ENCODE measurements at places on chromosomes 11 and 22.

DNA sequence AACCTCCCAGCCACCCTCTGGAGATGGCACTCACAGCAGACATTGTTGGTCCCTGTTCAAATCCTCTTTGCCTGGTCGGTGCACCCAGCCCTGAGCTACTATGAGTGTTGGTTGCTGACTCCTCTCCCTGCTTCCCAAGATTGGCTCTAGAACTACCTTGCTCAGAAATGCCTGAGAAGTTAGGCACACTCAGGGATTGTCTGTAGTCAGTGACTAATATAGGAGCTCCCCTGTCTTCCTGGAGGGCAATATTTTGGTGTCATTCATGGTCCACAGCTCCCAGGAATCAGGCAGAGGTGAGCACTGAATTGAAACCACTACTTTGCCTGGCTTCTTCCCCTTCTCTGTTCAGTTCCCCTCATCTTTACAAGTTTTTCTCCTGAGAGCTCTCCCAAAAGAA, 325.9 kb downstream of the MIAT start:
- no peak for DNase-seq

DNA sequence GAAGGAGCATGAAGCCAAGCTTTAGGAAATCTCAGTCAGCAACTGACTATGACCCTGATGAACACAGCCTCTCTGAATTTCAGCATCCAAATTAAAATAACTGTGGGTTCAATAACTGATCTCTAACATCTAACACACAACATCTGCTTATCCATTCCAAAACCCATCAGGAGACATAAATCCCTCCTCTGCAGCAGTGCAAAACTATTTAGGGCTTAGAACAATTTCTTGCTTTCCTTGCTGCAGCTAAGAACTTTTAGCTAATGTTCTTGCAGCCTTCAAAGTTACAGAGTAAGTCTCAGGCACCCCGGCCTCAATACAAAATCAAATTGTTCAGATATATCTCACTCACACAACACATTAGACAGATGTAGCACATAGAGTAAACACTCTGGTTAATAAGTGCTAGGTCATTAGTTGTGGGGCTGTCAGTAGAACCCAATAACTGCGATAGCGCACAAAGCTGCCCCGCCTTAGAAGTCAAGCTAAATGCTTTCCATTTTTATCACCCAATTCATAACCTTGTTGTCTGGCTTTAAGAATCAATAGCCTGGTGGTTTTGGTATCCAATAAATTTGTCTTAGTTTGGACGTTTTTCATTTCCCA, 139.6 kb downstream of the LARGE1 start:
- no peak for DNase-seq

DNA sequence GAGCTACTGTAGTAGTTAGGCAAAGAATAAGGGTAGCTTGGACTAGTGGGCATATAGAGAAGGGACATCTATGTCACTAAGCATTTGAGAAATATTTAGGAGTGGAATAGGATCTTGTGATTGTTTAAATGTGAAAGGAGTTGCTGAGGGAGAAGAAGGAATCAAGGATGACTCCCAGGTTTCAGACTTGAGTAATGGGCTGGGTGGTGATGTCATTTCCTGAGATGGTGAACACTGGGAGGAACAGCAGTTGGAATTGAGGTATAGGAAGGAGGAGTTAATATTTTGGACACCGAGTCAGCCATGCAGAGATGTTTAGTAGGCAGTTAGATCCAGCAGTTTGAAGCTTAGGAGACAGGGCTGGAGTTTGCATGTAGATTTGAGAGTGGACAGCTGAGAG, 40.1 kb downstream of the REXO2 start:
- DNase-seq = no peak

DNA sequence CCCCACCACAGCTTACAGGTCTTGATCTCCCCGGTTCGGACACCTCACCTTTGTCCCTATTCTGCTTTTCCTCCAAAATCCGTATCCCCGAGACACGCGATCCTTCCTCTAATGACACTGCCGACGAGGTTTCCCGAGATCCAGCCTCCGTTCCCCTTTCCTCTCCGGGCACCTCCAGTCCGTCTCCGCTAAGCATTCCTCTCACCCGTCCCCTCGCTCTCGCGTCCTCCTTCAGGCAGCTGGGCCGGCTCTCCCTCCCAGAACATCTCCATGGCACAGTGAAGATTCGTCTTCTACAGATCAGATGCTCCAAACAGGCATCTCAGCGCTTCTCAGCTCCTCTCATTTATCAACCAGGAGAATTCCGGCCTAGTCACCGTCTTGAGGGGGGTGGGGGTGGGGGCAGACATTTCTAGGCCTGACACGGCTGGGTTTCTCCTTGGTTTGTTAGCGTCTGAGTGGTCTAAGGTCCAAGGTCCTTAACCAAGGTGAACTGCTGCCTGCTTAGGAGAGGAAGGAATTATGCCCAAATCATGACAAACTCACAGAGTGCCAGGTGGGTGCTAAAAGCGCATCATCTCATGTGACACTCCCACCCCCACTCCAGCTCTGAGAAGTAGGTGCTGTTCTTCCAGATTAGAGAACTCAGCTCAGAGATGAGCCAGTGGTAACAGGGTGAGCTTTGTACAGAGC, at the start of gene SPTBN2:
Gene SPTBN2 (minus strand): TSS at position 524 of the 693 bp plus-strand sequence. CDS start 7,976 bp downstream, outside the sequence.
- no peak for DNase-seq

GRCh38 chr11:109320595-109320994, 101.4 kb upstream of the C11orf87 start:
- DNase-seq = no peak

DNA sequence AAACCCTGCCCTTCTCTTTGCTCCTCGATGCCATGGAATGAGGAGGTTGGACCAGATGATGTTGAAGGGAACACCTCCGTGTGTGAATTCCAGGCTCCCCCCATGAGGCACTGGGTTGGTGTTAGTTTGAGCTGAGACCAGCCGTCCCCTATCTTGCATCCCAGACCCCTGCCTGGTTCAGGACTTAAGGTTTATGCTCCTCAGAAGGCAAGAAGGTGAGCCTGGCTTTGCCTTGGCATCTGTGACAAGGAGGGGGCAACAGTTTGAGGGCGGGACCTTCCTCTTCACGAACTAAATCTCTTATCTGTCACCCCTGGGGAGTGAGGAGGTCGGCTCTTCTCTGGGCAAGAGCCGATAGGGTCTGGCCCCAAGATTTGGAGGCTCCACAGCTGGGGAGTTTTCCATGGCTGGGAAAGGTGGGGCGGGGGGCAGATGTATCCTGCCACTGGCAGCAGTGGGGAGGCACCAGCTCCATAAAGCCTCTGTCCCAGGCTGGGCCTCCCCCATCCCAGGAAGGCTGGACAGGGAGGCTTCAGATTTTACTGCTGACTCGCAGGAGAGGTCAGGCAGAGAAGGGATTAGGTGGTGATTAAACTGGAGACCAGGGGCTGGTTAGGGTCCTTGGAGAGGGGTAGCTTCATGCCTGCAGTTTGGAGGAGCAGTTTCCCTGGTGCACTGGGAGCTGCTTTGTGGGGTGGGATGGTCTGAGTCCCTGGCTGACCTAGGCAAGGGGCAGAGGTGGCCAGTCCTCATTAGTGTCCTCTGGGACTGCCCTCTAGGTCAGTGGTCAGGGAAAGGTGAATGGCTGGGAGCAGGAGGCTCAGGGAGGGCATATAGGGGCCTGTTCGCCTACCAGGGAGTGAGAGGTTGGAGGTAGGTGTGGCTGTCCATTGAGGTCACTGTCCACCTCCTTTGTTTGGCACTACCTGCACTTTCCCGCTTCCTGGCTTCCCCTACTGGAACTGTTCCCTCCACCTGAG, 1.1 kb downstream of the SEC14L2 start:
- DNase-seq = no peak

Data from activated T-cell treated with anti-CD3 and anti-CD28 coated beads, Interleukin-2, amount 50 U/mL, for 4 hours (primary cell).